Stimulated activated CD4-positive, alpha-beta T cell treated with anti-CD3 and anti-CD28 coated beads, Interleukin-2, amount 100 ng/mL, for 24 hours (primary cell): ENCODE measurements at places on chromosomes 1 and 21.

DNA sequence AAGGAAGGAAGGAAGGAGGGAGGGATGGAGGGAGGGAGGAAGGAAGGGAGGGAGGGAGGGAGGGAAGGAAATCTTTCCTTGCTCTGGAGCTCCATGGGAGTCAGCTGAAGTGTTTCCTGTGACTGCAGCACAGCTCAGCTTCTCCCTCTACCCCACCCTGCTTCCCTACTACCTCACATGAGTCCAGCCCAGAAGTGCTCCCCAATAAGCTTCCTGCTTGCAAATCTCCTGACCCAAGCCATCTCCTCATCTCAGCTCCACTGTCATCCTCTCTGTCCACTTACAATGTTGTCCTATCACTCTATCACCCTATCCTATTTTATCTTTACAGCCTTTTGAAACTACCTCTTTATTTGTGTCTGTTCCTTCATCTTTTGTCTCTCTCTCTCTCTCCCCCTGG lies 52.9 kb upstream of the SSBP3 start:
- no peak for DNase-seq

DNA sequence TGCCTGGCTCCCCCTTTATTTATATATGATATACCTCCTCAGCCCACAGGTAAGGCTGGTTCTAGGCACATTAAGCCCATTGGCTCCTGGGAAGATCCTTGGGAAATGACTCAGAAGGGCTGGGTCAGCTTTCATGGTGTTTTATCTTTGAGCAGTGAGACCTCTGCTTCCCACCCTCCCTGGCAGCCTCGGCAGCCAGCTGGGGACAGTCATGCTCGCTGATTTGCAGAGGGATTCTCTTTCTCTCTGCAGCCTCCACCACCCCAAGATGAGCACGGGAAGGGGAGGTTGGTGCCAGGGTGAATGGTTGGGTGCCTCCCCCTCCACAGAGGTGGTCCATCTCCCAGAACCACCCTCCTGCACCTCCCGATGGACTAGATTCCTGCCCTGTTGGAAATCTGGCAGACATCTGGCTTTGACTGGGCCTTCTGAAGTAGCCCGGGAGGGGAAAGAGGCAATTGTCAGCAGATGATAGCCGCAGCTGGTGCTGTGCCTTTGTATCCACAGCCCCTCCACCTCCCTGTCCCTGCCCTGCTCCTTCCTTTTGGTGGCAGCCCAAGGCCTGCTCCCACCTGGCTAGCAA lies 24.6 kb downstream of the IER5 start:
- no peak for DNase-seq

GRCh38 chr1:14015917-14016316 lies 315.9 kb downstream of the PRDM2 start:
- DNase-seq: no peak

GRCh38 chr1:195236991-195237889 lies 1371.0 kb downstream of the KCNT2 start:
- DNase-seq: no peak

DNA sequence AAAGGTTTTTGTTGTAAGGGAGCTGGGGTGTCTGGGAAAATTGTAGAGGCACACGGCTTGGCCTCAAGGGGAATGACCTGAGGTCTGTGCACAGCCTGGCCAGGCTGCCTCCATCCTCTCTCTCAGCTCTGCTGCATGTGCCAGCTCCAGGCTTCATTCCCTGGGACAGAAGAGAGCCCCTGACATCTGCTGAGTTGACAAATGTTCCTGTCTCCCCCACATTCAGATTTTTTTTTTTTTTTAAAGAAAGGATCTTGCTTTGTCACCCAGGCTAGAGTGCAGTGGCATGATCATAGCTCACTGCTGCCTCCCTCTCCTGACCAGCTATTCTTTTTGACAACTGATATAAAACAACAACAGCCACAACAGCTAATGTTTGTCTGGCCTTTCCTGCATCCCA lies 84.4 kb downstream of the PCNX2 start:
- DNase-seq: no peak

DNA sequence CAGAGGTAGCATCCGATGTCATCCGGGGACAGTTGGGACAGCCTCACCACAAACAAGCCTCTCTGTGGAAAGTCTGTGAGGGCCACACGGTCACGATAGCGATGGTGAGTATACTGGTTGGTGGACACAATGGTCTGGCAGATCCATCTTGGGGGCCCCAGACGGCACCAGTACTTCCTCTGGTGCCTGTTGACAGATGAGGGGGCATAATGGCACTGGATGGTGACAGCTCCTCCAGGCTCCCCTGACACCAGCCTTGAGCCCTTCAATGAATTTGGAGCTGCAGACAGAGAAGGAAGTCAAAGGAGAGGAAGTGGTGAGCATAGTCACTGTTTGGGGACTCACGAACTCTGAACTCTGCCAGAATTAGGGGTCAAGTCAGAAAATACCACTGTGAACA lies 8.0 kb downstream of the FCAMR start:
- DNase-seq: no peak

GRCh38 chr1:204730826-204731459 lies 45.4 kb upstream of the LRRN2 start:
- no peak for DNase-seq

- no peak for DNase-seq
Measured at GRCh38 chr1:232577772-232578171, 52.2 kb downstream of the SIPA1L2 start.
